ENCODE measurements at places on chromosomes 7 and 10.

- no peak for DNase-seq
Observed at GRCh38 chr7:91330191-91330808, 66.1 kb downstream of the FZD1 start.

DNA sequence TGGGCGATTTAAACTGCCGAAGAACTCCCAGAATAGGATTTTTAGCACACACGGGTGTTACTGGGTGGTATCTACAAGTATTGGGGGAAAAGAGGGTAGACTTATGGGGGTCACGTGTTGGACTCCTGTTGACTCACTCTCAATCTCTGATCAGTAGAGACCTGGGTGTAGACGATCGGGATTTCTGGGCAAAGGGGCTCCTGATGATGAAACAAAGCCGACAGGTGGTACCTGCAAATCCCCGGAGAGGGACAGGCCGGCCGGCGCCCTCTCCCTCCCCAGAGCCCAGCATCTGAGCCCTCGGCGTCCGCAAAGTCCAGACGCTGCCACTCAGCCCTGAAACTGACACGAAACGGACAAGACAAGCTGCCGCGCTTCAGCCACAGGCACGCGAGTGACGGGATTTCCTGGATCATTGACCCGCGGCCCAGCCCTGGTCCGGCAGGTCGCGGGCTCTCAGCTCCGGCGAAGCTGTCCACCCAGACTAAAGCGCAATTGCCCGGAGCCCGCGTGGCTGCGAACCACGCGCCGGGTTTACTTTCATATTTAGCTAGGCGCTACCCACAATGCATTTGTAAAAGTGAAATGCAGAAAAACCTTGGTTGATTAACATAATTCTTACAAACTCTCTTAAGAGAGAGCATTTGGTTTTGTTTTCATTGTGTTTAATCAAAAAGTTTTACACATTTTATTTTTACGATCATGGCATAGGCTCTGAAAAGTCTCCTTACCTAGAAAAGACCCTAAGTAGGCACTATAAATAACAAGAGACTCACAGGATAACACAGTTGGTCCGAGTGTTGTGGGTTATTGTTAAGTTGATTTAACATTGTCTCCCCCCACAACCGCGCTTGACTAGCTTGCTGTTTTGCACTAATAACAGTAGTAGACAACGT lies 56.9 kb upstream of the EZH2 start:
- DNase-seq: peak; percentile 93

- DNase-seq: peak; percentile 78
Observed at GRCh38 chr7:91596287-91596686, 284.2 kb downstream of the MTERF1 start.

DNA sequence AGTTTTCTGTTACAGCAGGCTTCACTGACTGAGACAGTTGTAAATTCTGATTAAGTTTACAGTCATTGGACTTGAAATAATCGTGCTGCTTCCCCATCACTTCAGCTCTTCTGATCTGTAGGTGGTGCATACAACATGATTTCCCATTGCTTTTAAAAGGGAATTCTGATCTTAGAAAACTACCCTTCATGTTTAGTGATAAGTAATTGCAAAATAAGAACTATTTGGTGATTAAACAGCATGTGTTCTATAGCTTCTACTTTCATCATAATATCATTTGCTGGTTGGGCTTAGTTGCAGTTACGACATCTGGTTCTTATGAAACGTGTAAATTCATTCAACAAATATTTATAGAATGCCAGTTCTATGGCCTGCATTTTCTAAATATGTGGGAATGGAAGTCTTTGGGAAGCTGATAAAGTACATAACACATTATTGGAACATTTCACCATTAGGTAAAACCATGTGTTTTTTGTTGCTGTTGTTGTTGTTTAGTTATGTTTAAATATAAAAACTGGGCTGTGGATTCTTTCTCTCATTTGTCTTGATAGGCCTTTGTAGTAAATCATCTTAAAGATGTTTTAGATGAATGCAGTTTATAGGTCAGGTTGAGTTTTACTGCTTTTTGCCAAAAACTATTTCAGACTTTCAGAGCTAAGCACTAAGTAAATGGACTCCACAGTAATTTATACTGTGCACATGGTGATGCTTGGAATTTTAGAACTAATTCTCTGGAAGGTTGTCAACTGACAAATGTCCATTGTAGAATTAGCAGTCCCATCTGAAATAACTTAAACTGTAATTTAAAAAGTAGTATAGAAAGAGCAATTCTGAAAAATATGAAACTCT lies 13.1 kb downstream of the GNAI1 start:
- no peak for DNase-seq

Data from NCI-H69 (cell line).